ENCODE measurements at places on chromosomes 13 and 19. TPM values are rescaled to one million over a fixed set of nuclear protein-coding genes. Genes with fewer than 3 reads are reported as not detected.

The RPL28 gene
- 501 TPM for polyA plus RNA-seq

The CEACAM8 gene
- polyA plus RNA-seq, result not detected

The LMTK3 gene
- polyA plus RNA-seq, result 0.30 TPM

The ICAM5 gene
- polyA plus RNA-seq, result 1.6 TPM

DNA sequence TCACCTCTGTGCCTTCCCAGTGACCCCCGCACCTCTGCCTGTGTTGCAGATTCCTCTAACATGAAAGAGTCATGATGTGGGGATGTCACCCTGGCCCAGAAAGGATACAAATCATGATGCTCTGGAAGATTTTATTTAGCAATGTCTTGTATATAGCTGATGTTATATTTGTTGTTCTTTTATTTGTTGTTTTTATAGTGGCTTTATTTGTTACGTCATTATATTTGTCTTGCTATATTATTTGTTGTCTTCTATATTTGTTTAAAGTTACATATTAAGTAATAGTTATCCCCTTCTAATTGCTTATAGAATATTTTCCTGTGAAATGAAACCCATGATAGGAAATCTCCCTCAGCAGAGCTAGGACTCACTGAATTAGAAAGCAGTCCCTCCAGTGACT is 1149.2 kb downstream of the UQCRFS1 start:
- DNase-seq, result no peak

DNA sequence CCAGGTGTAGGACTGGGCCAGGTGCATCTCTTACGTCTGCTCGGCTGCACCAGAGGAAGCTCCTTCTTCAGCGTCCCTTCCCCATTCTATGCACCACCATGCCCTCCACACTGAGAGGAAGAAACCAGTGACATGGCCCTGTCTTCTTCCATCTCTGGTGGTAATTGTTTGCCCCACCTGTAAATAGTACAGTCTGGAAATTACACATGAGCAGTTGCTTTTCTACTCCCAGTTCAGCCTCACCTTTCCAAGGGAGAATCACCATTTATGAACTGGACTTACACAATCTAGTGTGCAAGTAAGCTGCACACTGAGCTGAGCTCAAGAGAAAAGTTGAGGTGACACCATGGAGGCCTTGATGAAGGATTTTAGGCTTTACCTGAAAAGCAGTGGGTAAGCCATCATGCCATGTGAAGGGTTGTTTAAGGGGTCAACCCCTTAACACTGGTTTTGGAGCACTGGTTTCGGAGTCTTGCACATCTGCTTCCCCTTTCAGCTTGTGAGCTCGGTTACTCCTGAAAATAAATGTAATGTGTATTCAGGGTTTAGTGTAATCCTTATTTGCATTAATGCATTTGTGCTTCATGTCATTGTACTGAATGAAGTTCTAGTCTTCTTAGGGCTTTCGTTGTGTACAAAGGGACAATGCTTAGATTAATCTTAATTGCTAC is 22.4 kb downstream of the ZNF536 start:
- DNase-seq, result no peak

- DNase-seq, result no peak
Observed at GRCh38 chr13:29845440-29846056, 4.9 kb downstream of the UBL3 start.

- no peak for DNase-seq
Observed at GRCh38 chr19:57583104-57583520, 833 bp upstream of the ZIK1 start.

- no peak for DNase-seq
Observed at GRCh38 chr13:42305503-42305902, 33.6 kb downstream of the AKAP11 start.
